ENCODE measurements at places on chromosomes 12 and 14.

GRCh38 chr12:111823891-111824290 lies 18.1 kb upstream of the MAPKAPK5 start:
- no peak for DNase-seq

- DNase-seq, result peak; percentile 81
Observed at GRCh38 chr12:57521525-57522010, 1.1 kb upstream of the MBD6 start.

DNA sequence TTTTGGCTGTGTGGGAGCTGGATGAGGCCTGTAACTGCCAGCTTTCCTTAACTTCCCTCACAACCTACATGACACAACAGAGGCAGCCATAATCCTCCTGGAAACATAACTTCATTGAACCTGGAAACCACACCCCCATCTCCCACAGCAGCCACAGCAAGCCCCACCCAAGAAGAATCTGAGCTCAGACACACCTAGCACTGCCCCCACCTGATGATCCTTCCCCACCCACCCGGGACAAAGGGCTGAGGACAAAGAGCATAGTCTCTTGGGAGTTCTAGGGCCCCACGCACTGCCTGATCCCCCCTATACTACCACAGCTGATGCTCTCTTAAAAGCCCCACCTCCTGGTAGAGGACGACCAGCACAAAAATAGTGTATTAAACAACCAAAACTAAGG lies 29.6 kb upstream of the TSPAN8 start:
- no peak for DNase-seq

GRCh38 chr12:46153268-46153872 lies 115.5 kb downstream of the SLC38A1 start:
- peak; percentile 38 for DNase-seq

- no peak for DNase-seq
Observed at GRCh38 chr12:96140174-96140573, 54.0 kb upstream of the ELK3 start.

DNA sequence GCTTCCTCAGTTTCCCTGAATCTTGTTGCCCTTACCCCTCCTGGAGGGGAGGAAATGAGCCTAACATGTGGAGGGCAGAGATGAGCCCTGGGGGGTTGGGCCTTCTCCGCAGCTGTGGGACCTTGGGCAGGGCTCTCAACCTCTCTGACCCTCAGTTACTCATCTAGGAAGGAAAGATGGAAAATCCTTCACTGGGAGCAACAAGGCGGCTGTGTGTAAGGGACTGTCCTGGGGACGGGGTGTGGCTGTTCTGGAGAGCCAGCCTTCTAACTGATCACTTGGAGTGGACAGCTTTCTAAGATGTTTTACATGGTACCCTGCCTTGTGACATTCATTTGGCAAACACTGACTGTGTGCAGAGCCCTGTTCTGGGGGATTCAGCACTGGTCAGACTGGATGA lies 14.7 kb downstream of the BEGAIN start:
- no peak for DNase-seq

DNA sequence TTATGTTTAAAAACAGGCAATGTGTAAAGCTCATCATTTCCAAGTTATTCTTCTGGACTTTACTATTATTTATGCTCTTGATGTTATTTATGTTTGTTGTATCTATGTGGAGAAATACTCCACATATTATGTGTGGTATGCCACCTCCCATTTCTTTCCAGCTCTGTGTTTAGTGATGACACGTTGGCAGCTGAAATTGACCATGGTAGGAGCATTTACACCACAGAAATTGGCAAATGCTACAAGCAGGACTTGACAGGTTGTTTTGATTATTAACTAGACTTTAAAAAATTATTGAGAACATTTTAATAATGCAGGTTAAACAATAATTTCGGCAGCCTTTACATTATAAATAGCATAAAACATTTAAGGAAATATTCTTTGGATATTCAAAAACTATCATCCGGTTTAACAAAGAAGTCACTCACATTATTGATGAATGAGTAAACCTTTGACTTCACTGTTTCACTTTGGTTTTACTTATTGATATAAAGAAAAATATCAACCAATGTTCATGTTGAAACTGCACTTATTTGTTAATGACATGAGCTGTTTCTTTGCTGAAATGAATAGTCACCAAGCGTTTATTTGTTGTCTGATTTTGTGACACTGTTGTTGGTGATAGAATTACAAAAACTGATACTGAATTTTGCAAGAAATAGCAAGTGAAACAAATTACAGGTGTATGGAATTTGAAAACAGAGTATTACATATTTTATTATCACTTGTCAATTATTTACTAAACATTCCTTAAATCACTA lies 76.8 kb downstream of the HMGA2 start:
- no peak for DNase-seq

DNA sequence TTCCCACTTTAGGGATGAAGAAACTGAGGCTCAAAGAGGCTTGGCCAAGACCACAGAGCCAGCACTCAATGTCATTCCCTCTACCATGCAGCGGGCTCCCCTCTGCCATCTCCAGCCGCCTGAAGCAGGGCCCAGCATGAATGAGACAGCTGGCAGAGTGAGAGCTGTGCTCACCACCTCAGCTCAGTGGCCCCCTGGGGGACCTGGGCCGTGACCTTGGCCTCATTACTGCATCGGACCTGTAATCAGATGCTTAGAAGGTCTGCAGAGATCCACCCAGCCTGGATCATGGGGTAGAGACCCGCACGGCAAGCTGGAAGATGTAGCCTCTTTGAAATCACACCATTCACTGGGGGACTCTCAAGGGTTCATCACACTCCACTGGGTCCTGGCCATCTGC lies 22.7 kb upstream of the CORO1C start:
- no peak for DNase-seq

DNA sequence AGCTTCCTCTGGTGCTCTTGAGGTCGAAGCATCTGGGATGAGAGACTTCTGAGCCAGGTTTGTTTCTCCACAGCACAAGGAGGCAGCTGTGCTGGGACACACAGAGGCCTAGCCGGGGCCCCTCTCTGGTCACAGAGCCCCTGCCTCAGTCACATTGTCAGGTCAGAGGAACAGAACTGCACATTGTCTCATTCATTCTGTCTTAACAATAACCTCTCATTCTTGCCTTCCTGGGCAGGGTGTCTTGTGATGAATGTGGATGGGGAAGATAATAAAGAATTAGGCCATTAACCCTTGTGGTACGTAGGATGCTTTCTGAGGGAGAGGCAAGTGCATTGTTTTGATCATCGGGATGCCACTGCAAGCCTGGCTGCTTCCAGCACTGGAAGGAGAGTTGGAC lies 29.8 kb downstream of the FNTB start:
- no peak for DNase-seq

- peak; percentile 61 for DNase-seq
Observed at GRCh38 chr14:100547633-100548294, 39.5 kb downstream of the BEGAIN start.

- DNase-seq, result no peak
Observed at GRCh38 chr14:83924259-83924658, 1605.7 kb upstream of the FLRT2 start.

GRCh38 chr12:94614288-94614721 lies 36.1 kb downstream of the TMCC3 start:
- no peak for DNase-seq

- DNase-seq, result no peak
Observed at GRCh38 chr12:89247541-89247942, 104.8 kb downstream of the DUSP6 start.

DNA sequence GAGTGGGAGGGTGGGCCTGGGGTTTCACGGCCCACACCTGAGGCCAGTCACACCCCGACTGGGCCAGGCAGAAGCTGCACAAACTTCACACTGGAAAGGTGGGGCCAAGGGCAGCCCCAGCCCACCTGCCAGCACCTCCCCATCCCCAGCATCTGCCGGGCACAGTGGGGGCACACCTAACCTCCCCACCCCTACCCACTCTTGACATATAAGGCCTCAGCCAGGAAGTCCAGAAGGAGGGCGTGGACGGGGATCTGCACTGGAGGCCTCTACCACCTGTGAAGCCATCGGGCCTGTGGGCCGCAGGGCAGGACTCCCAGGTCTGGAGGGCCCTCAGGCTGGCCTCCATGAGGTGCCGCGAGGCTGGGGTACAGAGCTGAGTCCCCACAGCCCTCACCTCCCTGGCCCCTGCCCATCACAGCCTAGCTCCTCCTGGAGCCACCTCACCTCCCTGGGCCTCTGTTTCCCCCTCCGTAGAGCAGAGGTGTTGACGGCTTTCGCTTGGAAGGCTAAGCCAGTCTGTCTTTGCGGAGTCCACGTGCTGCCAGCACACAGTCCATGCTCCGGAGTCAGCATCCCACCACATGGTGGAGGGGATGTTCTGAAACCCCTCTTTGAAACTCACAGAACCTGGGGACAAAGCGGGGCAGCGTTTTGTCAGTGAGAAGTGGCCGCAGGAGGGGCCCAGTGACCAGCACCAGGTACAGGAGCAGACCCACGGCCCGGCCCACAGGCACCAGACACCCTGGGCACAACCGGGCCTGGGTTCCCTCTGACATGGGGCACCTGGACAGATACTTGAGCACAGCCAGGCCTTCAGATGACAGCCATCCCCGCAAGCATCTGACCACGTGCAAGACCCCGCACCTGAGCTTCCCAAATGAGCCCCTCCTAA lies 38.2 kb upstream of the INF2 start:
- no peak for DNase-seq

DNA sequence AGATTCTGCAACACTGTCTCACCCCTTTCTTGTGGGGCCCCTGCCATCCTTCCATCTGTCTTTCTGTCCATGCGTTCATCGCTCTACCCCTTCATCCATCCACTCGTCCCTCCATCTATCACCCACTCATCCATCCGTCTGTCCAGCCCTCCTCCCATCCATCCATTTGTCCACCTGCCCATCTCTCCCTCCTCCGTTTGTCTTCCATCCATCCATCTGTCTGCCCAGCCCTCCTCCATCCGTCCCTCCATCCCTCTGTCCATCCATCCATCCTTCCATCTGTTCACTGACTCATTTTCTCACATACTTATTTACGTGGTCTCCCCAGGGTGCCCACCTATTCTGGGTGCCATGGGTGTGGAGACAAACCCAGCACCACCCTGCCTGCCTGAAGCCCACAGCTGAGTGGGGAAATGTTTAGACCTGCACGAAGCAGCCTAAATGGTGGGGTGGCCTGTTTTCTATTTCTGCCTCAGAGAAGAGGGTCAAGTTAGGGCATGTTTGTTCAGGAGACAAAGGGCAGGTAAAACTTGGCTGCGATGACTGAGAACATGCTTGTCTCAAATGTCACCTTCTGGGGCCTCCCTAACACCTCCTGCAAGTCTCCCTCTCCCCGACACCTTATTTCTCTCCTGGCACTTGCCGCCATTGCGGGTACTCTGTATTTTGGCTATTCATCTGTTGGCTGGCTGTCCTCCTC lies 2.8 kb upstream of the SLC25A47 start:
- DNase-seq, result no peak

DNA sequence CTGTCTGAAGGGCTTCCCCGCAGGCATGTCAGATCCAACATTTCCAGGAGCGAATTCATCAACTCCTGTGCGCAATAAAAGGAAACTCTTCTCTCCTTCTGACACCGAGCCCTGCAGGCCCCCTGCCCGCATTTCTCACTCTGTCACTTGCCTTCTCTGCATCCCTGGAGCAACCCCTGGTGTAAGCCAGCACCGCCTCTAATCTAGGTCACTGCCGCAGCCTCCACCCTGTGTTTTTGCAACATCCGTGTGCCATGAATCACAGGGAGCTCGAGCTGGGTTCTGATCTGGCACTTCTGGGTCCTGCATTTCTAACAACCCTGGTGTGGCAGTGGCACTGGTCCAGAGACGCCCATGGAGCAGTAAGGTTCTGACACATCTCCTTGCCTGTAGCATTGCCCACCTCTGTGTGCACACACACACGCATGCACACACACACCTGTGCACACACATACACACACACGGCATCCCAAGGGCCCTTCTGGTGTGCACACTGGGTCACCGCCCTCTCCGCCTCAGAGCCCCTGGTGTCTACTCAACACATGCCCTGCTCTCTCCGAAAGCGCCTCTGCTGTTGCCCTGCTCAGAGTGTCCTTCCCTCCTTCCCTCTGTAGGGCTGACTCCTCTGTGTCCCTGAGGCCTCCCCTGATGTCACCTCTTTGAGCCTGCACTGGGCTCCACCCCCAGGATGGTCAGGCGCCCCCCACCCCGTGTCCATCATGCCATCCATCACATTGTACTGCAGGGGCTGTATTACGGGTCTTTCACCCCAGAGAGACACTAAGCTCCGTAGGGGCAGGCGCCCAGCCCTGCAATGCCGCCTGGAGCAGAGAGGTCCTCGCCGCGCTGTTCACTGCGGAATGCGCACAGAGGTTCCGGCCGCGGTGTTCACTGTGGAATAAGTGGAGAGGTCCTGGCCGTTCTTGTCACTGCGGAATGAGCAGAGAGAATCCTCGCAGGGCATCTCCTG lies 111.4 kb upstream of the SFSWAP start:
- no peak for DNase-seq

GRCh38 chr12:110680032-110680431 lies 8.9 kb downstream of the HVCN1 start:
- DNase-seq, result no peak

GRCh38 chr14:105377555-105378182 lies 20.7 kb upstream of the TEX22 start:
- DNase-seq, result no peak

- no peak for DNase-seq
Observed at GRCh38 chr14:85577543-85578114, 47.7 kb downstream of the FLRT2 start.
